ENCODE measurements at places on chromosomes 12 and 14.

DNA sequence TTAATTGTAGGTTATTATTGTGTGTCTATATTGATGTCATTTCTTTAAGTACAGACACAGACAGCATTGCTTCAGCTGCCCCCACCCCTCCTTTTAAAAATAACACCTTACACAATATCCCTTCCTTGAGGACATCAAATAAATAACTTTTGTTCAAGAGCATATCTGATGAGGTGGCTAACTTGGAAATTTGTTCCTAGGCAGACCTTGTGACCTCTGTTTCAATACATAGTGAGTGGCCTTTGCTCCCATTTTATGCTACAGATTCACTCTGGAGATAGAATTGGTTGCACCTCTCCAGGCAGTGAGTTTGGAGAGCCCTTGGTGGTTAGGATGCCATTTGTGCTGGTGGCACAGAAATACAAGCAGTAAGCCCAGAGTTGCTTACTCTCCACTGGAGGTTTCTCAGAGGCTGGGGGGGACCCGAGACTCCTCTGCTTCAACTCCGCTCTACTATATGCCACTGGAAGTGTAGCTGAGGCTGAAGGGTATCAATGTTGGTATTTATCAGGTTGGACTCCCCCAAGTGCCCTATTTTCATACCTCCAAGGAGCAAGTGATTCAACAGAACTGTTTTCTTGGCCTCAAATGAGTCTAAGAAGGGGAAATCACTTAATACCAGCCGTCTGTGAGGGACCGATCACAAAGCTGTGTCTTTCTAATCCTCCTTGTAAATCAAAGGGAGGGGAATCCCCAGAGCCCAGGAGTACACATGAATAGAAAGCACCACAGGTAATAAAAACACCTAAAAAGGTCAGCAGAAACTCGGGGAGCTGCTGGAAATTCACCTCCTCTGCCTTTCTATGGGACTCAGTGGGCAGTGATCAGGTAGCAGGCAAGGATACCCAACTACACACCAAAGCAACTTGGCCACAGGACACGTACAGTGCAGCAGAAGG, 463.1 kb downstream of the RAD51B start:
- DNase-seq: no peak

DNA sequence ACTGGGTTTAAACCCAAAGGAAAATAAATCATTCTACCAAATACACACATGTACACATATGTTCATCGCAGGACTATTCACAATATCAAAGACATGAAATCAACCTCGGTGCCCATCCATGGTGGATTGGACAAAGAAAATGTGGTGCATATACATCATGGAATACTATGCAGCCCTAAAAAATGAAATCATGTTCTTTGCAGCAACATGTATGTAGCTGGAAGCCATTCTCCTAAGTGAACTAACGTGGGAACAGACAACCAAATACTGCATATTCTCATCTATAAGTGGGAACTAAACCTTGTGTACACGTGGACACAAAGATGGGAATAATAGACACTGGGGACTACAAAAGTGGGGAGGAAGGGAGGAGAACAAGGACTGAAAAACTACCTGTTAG, 96.6 kb downstream of the LMNTD1 start:
- DNase-seq: no peak

DNA sequence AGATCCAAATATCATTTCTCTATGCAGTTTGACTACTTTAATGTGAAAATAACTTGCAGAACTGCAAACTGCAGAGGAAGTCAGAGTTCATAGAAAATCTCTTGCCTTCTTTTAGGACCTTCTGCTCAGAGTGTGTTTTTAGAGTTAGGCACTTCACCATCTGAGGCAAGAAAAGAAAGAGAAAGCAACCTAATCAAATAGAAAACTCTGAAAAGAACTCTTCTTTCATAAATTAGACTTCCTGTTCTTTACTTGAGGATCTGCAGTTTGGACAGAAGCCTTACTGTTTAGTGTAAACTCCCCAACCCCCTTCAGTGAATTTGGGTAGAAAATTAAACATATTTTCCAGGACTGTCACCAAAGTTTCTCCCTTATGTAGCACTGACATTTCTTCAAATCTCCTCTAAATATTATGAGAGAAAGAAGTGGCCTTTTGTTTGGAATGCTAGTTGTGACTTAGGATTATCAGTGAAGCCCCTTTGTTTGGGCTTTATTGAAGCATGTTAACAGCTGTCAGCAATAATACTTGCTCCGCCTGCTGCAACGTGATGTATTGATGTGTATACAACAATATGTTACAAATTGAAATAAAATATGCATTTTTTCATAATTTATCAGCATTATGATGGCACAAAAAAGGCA, 99.5 kb downstream of the PDZRN4 start:
- DNase-seq: no peak

DNA sequence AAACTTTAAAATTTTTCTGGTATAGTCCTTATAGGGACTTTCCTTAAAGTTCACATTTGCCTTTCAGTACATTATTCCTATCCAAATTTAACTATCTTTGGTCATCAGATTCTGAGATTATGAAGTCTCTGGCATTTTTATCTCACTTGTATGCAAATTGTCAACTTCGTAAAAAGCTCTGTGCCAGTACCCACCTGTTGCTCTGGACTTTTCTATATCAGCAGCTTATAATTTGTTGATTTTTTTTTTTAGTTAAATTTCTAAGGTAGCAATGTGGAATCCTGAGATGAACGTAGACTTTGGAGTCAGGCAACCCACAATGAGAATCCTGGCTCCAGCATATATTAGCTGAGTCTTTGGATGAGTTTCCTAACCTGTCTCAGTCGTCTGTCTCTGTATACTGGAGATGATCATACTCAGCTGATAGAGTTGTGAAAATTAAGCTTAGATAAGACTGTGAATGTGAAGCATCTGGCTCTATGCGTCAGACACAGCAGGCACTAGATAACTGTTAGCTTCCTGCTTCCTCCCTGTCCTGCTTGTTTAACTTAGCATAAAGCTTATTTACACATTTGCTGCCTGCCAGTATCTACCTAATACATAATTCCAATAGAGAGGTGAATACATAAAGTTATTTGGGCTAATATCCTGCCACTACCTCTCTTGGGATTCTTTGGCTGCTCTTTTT, 59.8 kb downstream of the MARK3 start:
- no peak for DNase-seq

- DNase-seq: peak; percentile 52
Measured at GRCh38 chr12:107134558-107134957, 41.2 kb upstream of the CRY1 start.

GRCh38 chr12:89333564-89334252, 18.6 kb downstream of the DUSP6 start:
- peak; percentile 82 for DNase-seq

- no peak for DNase-seq
Measured at GRCh38 chr12:46158501-46158900, 110.3 kb downstream of the SLC38A1 start.

GRCh38 chr14:81315341-81315740, 84.8 kb downstream of the STON2 start:
- DNase-seq: no peak

DNA sequence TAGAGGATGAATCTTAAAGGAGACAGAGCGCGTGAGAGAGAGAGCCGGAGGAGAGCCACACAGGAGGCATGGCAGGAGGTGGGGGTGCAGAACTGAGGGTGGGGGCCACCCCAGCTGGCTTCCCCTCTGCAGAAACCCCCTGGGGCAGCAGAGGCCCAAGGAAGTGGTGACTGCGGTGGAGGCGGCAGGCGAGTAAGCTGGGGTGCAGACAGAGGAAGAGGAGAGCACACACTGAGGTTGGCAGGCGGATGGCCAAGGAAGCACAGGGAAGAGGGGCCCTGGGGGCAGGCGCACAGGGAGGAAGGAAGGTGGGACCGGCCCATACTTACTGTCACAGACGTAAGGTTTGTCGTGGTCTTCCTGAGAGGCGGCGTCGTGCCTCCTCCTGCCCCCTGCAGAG, 179.8 kb downstream of the DPF3 start:
- DNase-seq: peak; percentile 10

- peak; percentile 92 for DNase-seq
Measured at GRCh38 chr12:122681814-122682213, 21.3 kb downstream of the HCAR2 start.

DNA sequence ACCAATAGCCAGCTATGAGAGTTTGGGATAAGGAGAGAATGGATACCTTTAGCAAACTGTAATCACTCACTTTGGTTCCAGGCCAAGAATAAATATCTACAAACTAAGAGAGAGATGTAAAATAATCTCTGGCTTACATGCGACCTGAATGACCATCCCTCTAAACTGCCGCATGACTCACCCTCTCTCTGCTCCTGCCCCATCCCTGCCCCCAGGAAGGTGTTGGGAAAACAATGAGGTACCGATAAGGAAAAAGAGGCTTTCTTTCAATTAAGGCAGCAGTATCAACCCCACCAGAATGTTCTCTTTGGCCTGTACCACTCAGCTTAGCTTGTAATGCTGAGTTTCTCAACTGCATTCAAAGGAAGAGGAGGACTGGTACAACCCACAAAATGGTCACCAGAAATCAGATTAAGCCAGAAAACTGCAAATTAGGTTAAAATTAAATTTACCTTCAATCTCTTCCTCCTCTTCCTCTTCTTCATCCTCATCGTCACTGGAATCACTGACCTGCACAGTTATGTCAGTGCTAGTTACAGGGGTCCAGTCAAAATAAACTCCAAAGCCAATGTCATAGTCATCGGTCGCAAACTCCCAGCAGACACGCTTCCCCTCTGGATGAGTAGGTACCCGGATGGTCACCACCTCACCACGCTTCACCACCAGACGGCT, 22.0 kb downstream of the GSTZ1 start:
- DNase-seq: no peak

DNA sequence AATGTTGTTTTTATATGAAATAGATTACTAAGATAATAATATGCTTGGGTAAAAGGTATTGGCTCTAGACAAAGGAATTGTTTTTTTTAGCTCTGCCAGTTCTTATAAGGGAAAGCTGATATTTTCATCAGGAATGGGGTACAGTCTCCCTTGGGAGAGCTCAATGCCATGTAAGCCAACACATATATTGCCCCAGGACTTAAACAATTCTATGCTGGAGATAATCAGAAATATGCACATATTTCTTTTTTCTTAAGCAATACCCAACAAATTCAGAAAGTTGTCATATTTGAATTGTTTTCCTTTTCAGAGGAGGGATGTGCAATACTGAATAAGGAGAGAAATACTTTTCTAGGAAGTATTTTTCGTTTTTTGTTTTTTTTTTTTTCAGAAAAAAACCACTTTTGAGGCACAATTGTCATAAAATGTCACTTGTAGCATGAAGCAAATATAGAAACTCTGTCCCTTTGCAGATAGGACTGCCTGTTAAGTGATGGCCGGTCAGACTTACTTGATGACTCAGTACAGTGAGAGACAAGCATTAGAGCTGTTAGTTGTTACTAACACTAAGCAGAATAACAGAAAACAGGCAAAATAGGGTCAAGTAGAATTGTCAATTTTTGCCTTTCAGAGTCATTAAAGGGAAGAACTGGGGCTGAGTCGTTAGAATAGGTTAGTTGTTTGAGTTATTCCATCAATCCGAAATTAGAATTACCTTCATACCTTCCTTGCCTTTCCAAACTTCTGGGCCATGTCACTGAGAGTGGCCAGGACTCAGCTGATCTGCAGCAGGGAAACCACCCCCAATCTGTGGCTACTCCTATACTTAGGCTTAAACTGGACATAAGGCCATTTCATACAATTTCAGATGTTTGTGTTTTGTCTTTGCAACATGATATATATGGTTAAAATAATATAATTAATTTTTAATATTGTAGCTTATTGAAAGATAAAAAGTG, 168.1 kb downstream of the SLC38A4 start:
- DNase-seq: no peak

DNA sequence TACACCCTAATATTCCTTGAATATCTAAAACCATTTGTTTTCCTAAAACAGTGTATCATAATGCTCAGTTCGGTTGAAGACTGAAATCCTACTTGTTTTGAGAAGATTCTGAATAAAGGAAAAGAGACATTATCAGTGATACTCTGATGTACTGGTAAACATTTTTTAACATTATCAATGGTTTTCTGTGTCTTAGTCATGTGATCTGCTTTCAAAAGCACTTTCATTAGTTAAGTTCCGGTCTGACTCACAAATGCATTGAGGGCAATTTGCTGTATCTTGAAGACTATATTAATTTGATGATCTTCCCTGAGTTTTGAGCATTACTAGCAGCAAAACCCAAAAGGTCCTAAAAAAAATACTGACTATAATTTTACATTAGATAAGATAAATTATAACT, 145.6 kb downstream of the PRKD1 start:
- no peak for DNase-seq

DNA sequence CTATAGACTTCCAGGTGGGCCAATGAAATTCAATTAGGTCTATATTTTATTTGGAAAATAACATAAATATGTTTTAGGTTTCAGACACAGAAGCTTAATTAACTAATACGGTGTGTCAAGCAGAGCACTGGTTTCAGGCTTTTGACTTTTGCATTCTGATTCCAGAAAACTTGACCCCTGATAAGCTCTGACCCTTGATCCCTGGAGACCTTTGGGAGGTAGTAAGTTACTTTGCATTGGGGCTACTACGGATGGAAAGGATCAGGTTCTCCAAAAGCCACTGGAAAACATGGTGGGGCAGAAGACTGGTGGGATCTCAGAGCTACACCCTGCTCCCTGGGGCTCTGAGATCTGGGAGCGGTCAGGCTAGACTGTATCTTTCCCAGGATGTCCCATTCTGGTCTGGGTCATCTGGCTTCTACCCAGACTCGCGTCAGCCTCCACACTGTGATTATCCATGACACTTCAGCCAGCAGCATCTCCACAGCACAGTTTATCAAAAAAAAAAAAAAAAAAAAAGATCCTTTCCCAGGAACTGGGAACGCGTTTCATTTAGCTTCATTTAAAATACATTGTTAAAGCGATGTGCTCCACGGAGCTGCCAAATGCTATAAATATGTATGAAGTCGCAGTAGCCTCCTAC, 17.8 kb upstream of the EMP1 start:
- DNase-seq: no peak

GRCh38 chr12:107385509-107385908, 292.2 kb upstream of the CRY1 start:
- DNase-seq: no peak

GRCh38 chr12:105948331-105948730, 190.4 kb downstream of the NUAK1 start:
- DNase-seq: no peak
